Breast epithelium (tissue), 4 donors: ENCODE measurements at places on chromosomes 3 and 15. TPM values are rescaled to one million over a fixed set of nuclear protein-coding genes. Genes with fewer than 3 reads are reported as not detected.

GRCh38 chr3:52544937-52545336, 8.5 kb downstream of the UQCC5 start:
- no peak for DNase-seq

- DNase-seq, result no peak
These were observed 387.3 kb upstream of the RARB start for GRCh38 chr3:25040748-25041147.

DNA sequence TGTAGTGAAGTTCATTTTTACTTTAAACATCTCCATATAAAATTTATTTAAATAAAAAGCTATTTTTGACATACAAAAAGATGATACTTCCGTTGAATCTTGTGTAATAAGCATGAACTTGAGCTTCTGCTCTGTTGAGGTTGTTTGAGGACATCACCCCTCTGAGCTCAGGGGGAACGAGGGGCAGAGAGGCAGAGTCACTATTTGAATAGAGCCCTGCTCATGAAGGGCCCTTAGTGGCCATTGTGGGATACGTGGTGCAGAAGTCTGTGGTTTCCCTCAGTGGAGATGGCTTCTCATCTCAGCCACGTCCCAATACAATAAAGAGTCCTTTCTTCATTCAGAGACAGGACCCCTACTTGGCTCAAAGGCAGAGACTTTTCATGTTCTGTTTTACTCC, 10.6 kb downstream of the CEMIP start:
- no peak for DNase-seq

DNA sequence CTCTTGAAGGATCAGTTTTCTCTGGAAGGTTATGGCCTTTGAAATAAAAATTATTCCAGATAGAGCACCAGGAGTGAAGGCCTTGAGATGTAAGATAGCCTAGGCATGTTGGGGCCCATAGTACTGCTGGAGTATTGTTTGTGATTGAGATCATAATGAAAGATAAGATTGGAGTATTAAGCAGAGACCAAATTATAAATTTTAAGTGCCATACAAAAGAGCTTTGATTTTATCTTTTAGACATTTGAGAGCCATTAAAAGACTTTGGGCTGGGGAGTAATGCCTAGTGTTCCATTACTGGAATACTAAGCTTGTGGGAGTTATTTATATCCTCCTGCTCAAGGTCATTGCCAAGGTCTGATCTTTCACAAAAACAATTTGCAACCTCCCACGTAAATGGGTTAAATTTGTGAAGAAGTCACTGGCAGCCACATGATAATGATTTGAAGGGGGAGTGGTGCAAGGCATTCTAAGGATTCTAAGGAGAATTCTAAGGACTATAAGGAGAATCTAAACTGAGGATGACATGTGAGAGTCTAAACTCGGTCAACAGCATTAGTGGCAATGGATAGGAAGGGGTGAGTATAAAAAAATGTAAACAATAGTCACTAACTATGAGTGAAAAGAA, 12.8 kb downstream of the ELL3 start:
- no peak for DNase-seq

GRCh38 chr3:49716169-49716568, 3.3 kb downstream of the AMIGO3 start:
- peak; percentile 9 for DNase-seq

DNA sequence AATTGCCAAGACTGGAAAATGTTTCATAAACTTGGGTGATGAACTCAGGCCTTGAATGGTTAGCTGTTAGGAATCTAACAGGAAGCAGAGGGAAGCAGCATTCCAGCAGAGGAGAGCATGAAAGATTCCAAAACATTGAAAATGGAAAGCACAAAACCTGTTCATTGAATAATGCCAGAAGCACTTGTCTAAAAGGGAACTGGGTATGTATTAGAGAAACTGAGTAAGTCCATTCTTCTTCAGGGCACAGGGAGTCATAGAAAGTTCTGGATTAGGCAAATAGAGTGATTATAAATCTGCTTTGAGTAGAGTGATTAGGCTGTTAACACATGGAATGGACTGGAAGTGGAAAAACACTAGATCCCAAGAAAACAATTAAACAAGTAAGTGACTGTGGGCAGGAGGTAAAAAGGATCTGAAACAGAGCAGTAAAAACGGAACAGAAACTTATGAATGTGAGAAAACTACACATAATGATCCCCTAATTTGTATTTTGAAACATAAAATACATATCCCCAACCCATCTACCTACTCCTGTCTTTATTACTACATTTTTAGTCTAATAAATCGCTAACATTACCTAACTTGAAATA, 343.4 kb downstream of the TBC1D5 start:
- no peak for DNase-seq

DNA sequence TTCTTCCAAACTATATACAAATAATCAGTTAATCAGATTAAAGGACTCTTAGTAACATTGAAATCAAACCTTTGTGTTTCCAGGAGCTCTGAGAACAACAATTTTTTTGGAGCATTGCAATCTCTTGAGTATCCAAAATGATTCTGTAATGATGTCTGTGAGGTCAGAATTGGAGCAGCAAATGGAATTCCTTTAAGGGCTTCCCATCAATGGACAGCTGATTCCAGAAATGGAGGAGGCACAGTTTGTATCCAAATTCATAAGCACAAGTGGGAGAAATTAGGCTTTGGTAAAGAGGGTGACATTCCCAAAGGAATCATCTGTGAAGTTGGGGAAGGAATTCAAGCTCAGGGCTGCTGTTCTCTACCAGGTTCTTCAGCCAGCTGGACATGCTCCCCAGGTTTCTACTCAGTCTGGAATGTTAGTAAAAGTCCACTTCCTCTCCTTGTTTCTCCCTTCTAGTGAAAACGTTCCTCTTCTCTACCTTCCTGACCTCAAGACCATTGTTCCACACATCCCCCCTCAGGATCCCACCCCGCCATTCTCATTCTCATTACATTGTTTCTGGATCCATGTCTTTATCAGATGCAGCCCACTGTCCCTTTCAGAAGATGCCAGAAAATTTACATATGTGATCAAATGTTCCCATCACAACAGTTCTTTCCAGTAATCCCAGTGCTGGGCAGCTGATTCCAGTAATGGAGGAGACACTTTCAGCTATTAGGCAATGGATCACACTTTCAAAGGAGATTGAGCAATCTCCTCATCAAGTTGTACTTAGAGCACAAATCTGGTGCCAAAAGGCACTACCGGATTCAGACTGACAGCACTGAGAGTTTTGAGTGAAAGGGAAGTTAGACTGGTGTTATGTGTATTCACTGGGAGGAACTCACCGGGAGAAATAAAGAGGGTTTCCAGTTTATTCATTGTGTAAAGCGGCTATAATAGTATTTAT, 391.3 kb upstream of the TPRG1 start:
- DNase-seq, result peak; percentile 24

- no peak for DNase-seq
These were observed 184.9 kb downstream of the GAP43 start for GRCh38 chr3:115808244-115808643.

- DNase-seq, result no peak
These were observed 958.8 kb upstream of the NR2F2 start for GRCh38 chr15:95371664-95372063.

- no peak for DNase-seq
These were observed 1.9 kb upstream of the TRIM71 start for GRCh38 chr3:32815841-32816438.

- no peak for DNase-seq
These were observed 5.4 kb upstream of the LRRC15 start for GRCh38 chr3:194374935-194375334.

DNA sequence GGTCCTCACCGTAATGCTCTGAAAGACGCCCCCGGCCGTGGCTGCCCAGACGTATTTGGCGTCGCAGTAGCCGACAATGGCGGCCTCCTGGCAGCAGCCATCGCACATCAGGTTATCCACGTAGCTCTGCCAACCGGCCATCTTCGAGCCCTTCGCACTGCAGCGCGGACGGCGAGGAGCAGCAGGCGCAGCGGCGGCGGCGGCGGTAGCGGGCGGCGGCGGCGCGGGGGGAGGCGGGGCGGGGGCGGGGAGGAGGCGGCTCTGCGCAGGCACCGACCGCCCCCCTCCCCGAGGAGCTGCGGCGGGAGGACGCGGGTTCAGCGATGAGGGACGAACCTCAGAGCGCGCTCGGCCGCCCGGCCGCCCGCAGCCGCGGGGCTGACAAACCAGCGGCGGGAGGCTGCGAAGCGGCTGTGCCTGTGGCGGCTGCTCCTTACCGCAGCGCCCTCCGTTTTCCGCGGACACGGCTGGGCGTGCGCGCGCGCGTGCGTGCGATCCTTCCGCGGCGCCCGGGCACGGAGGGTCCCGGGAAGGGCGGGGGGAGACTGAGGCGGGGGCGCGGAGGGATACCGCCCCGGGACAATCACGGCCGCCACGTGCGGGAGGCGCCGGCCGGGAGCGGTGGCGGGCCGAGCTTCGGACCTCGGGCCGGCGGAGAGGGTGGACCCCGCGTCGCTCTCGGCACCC, at the start of gene PFN2:
Gene PFN2 (minus strand): TSS at position 180 of the 687 bp plus-strand sequence. CDS start 39 bp downstream, at position 141.
- peak; percentile 55 for DNase-seq

DNA sequence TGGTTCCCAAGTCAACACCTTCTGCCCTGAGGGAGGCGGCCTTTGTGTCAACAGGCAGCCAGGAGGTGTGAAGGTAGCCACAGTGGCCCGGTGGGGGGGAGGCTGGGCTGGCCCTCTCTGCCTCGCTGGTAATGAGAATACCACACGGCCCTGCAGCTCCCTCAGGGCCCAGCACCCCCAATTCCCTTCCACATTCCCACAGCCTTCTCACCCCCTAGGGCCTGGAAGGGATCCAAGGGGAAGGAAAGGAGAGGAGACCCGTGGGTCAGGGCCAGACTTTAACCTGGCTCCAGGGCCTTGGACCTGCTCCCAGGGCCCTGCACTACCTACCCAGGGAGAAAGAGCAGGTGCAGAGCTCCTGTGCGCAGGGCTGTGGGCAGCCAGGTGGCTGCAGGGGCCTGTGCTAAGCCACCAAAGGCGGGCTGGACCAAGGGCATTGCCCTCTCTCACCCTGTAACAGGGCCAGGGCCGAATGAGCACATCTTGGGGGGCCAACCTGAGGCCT, 8.7 kb upstream of the MESP2 start:
- peak; percentile 77 for DNase-seq

DNA sequence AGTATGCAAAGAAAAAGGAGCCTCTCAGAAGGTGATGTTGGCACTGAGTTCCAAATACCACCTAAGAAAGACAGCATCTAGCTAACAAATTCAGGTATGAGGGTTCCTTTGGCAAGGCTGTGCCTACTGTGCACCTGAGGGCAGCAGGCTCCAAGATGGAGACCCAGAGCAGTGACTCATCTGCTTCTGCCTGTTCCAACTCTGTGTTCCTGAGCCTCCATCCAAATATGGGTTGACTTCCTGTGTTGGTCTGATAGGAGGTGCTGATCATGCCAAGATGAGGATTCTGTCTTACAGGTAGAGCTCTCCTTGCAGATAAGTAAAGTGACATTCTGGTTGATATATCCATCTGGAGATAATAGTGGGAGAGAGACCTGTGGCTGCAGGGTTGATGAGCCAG, 26.0 kb downstream of the SV2B start:
- no peak for DNase-seq

- no peak for DNase-seq
These were observed 4.3 kb upstream of the TSEN2 start for GRCh38 chr3:12479919-12480427.

DNA sequence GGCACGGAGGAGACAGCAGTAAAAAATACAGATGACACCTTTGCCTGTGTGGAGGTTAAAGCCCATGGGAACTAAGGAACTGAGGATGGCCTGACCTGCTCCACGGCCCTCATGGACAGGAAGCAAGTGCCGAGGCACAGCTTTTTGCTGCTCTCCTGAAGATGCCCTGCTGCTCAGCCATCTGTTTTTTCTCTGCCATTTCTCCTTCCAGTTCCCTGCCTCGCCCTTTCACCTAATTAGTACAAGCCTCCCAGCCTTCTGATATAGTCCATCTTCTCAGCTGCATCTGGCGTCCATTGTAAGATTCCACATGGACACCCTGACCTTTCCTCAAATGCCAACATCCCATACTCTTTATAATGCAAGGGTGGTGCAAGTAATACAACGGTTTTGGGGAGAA, 11.8 kb upstream of the CXCR6 start:
- no peak for DNase-seq

- no peak for DNase-seq
These were observed 60.1 kb downstream of the PXYLP1 start for GRCh38 chr3:141291559-141292355.

- no peak for DNase-seq
These were observed 82.1 kb downstream of the FILIP1L start for GRCh38 chr3:100032243-100032642.

- no peak for DNase-seq
These were observed 110.3 kb downstream of the GBE1 start for GRCh38 chr3:81651139-81651538.

GRCh38 chr3:58034738-58035523, 26.7 kb downstream of the FLNB start:
- DNase-seq, result no peak

- DNase-seq, result no peak
These were observed 165.4 kb downstream of the SSR3 start for GRCh38 chr3:156389449-156389950.

Gene CPNE4
- total RNA-seq, result not detected

Gene RBSN
- 28.6 TPM for total RNA-seq

Gene GRAMD1C
- total RNA-seq, result 49.8 TPM

Gene PLA2G4E
- total RNA-seq, result not detected

Gene PSTPIP1
- 2.6 TPM for total RNA-seq

Gene BRPF1
- 19.3 TPM for total RNA-seq
